NCI-H2081 (cell line): ENCODE measurements at places on chromosomes 7 and 10.

DNA sequence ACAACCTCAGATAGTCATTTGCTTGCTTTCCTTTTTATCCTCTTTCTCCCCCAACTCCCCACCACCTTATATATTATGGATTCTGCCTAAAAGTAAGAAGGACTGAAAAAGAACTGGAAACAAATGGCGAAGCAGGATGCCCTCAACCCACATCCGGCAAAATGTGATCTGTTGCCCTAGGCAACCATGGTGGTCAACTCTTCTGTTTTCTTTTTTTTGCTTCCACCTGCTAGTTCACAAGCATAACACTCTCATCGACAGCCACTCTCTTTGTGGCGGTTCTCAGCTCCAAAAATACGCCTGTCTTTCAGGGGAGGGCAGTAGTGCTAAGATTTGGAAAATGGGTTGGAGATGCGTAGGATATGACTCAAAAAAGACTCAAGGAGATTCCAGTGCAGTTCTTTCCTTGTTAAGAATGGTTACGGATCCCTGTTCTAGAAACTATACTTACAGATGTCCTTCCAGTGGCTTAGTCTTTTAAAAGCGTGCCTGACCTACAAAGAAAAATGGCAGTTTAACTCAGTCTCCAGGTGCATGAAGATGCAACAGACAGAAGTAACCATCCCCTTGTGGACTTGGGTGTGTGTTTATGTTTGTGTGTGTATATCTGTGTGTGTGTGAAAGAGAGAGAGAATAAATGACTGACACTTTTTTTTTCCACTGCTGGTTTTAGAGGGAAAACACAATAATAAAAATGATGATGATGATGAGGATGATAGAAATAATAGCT, 10.7 kb downstream of the APBB1IP start:
- DNase-seq = no peak

DNA sequence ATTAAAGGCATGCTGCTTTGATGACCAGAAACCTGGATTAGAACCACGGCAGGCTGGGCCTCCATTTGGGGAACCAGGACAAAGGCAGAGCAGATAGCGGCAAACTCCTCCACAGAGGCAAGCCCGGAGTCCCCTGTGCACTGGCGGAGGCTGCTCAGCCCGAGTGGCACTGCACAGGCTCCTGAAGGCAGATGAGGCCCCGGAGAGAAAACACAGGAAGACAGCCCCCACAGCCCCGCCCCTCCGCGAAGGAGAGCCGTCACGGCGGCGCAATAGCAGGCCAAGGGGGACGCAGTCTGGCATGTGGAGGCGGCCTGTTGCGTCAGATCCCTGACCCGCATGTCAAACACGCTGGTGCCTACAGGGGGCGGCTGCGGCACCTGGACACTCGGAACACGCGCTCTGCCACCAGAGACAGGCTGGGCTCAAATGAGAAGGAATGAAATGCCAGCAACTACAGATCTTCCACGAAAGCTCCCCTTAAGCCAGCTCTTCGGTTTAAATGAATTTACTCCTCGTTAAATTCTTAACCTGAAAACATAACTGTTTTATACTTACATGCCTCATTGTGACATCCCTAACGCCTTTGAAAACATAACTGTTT, 128.5 kb downstream of the MAD1L1 start:
- DNase-seq = no peak

DNA sequence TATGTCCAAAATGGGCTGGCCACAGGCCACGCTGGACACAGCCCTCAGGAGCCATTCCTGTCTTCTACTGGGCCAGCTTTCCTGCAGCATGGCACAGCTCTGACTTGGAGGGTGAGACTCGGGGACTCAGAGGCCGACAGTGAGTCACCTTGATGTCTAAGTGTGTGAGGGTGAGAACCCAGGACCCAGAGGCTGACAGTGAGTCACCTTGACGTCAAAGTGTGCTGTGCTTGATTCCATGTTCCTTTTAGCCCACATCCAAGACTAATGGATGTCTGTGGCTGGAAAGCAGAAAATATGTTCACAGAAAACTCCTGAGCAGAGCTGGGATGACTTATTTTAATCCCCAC, 6.0 kb upstream of the FAM170B start:
- DNase-seq = no peak

DNA sequence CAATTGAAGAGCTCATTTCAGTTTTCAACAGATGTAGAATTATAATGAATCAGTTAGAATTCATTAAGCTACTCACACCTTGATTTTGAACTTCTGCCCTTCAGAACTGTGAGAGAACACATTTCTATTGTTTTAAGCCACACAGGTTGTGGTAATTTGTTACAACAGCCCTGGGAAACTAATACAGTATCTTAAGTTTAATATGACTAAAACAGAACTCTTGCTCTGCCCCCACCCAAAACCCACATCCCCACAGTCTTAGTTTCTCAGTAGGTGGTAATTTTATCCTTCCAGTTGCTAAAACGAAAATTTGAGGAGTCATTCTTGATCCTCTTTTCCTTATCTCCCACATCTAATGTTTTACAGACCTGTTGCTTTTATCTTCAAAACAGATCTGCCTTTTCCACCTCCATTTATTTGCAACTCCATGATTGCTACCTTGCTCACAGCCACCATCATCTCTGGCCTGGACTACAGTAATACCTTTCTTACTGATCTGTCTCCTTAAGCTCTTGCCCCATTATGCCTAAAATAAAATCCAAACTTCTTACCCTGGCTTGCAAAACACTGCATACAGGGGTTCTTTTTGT, 72.8 kb upstream of the NXPH1 start:
- DNase-seq = no peak

DNA sequence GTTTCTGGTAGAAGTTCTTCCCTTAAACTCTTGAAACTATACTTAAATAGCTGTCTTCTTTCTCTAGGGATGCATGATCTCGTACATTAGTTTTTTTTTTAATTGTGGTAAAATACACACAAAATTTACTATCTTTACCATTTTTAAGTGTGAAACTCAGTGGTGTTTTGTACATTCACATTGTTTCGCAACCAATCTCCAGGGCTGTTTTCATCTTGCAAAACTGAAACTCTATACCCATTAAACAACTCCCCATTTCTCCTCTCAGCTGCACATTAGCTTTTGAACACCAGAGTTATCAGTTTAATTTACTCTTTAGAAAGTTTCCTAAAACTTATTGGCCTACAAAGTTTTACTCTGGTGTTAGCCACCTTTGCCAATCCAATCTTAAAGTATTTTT, 45.5 kb upstream of the PRKAR2B start:
- no peak for DNase-seq

- DNase-seq = no peak
These were observed 321.7 kb downstream of the WDR37 start for GRCh38 chr10:1377740-1378397.

GRCh38 chr7:149846021-149846420, 7.8 kb downstream of the ZNF862 start:
- no peak for DNase-seq

- DNase-seq = peak; percentile 45
These were observed 33.7 kb upstream of the PTF1A start for GRCh38 chr10:23158370-23158769.

DNA sequence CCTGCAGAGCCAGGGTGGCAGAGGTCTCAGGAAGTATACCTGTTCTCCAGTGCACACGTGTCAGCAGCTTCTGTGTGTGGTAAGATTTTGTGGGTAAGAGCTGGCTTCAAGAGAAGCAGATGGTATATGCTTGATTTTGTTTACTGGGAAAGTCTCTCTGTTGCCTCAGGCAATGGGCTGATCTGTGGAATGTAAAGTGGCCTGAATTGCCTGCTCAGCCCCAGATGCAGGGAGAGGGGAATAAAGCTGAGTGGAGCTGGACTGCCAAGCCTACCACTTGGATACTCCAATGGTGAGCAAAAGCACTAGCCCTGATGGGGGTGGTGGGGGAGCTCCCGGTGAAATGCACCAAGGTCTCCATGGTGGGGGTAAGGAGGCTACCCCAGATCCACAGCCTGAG, 156.1 kb downstream of the WDR11 start:
- no peak for DNase-seq

DNA sequence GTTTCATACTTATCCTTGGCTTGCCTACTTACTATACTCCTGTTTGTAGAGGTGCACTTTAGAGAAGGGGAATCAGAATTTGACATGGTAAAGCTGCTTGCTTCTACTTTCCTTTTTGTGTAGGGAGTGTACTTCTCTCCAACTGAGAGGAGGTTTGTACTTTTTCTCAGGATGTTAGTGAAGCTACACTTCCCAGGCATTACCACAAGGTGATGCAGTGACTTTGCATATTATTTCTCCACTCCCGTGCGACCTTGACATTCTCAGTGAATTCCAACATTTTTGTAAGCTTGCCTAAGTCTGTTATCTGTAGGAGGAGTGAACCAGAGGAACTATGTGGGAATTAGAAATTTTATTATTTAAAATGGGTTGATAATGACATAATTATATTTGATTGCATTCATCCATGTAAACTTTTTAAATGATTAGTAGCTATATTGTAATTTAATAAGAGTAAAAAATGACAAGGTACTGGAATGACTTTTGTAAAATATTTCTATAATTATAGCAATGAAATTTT, 5.2 kb downstream of the TAX1BP1 start:
- DNase-seq = peak; percentile 42

DNA sequence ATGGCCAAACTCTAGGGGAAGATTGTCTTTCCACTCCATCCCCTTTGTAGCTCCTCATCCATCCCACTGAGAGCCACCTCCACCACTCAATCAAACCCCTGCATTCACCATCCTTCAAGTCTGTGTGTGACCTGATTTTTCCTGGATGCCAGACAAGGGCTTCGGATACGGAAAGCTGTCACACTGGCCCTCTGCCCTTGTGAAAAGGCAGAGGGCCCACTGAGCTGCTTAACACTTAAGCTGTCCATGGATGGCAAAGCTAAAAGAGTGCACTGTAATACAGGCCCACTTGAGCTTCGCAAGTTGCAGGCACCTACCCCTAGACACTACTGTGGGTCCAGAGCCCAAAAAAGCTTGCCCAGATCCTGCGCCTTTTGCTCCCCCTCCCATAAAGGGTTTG, 237.2 kb downstream of the MAGI2 start:
- no peak for DNase-seq

- peak; percentile 95 for DNase-seq
These were observed at the start of gene ZNF503 for GRCh38 chr10:75401569-75402485. Gene ZNF503 (minus strand): TSS chr10:75401764. CDS start chr10:75401419, 345 bp downstream.

DNA sequence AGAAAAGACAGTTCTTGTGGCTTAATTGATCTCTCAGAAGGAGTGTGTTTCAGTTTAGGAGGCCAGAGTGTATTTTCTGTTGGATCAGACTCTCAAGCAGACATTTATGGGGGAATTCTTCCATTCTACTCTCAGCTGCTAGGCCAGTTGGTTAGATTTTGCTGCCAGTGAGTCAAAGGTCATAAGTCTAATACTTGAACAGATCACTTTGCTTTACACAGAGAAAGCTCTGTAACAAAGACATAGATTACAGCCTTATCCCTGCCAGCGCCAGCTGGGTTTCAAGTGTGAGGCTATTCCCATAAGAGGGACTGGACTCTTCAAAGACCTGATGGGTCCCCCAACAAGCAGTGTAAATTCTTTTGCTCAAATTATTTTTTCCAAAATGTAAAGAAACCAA, 145.6 kb upstream of the SEMA3C start:
- DNase-seq = no peak

GRCh38 chr10:71255808-71256660, 43.7 kb downstream of the UNC5B start:
- peak; percentile 82 for DNase-seq

- DNase-seq = peak; percentile 66
These were observed at the start of gene KLF14 for GRCh38 chr7:130733931-130734814. Gene KLF14 (minus strand): TSS chr7:130734207. CDS start chr7:130734033, 174 bp downstream.

- DNase-seq = no peak
These were observed 477 bp upstream of the ZC3HAV1 start for GRCh38 chr7:139109983-139110411.

DNA sequence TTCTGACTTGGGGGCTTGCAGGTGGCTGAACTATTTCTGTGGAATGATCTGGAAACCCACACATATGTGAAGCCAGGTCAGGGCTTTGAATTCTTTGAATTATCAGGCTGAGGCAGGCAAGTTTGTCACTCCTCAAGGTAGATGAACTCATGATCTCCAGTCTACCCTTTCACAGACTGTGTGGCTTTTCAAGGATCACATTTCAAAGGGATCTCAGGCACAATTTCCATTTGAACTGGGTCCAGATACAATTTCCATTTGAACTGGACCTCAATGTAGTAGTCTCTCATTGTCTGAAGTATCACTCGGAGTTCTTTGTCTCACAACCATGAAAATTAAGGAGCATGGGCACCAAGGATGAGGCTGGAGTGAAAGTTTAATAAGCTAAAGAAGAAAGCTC, 25.7 kb upstream of the EIF4H start:
- DNase-seq = no peak

DNA sequence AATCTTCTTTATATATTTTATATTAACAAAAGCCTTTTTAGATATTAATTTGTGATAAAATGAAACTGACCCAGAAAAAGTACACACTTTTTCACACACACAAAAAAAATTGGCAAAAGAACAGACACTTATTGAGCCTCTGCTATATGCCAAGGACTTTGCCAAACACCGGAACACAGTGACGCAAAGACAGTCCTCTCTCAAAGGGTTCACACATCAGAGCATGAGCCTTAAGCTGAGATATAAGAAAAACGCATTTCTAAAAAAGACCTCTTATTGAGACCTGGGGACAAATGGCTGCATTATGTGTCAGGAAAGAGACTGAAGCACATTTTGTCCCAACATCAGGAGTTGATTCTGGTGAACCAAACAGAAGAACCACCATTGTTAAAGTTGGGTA, 24.0 kb upstream of the ABCB4 start:
- DNase-seq = no peak

DNA sequence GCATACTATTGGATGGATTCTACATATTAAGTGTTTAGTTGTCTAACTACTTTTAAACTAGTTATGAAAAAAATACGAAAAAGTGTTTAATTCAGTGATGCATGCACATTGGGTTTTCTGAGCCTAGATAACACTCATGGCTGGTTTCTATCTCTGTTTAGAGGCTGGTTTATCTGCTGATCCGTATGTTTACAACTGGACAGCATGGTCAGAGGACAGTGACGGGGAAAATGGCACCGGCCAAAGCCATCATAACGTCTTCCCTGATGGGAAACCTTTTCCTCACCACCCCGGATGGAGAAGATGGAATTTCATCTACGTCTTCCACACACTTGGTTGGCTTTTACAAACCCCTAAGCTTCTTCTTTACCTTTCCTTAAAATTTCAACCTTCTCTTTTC, 10.2 kb downstream of the GPNMB start:
- no peak for DNase-seq

GRCh38 chr7:17248527-17248926, 49.9 kb upstream of the AHR start:
- DNase-seq = no peak

GRCh38 chr7:129095258-129095657, 40.3 kb upstream of the TNPO3 start:
- DNase-seq = no peak

DNA sequence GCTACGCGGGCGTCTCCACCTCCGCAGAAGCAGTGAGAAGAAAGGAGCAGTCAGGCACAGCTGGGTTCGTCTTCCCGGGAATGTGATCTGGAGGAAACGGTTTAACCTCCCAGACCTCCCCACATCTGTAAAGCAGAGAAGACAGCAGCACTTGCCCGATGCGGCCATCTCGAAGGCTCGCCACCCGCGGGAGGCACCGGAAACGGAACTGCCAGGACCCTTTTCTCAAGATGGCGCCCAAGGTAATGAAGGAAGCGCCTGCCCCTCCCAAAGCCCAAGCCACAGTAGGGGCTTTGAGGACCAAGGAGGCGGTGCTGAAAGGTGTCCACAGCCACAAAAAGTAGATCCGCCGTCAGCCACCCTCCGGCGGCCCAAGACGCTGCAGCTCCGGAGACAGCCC, 41.7 kb downstream of the ASB13 start:
- no peak for DNase-seq
